ENCODE measurements at places on chromosomes 13 and 19.

GRCh38 chr13:28534210-28534609 is 39.3 kb upstream of the FLT1 start:
- no peak for DNase-seq

DNA sequence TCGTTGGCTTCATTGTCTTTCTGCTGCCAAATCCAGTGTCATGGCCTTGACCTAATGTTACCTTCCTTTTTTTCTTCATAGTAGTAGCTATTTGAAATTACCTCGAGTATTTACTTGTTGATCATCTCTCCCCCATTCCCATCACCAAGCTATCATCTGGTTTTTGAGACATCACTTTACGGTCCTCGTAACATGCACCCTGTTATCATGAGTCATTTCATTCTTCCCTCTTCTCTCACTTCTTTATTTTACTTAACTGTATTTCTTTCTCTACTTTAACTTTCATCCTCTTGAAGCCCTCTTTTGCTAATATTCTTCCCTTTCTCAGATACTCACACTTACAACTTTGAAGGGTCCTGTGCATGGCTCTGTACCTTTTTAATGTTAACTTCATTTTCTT is 31.8 kb downstream of the TPP2 start:
- no peak for DNase-seq

DNA sequence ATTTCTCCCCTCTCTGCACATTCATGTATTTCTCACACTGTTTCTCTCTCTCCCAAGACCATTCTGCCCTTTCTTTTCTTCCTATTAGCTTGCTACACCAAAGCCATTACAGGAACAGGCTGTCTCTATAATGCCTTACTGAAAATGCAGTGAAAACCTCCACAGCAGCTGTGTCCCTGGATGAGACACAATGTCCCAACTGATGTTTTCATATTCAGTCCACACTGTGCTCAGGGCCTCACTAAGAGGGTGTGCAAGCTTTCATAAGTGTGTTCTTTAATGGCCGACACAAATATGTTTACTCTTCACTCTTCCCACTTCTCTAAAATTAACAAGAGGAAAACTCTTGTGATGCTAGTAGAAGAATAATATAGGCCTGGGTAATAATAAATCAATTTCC is 163.4 kb downstream of the KCTD12 start:
- DNase-seq = no peak

- no peak for DNase-seq
These were observed 4.6 kb upstream of the EPS8L1 start for GRCh38 chr19:55071129-55071502.

DNA sequence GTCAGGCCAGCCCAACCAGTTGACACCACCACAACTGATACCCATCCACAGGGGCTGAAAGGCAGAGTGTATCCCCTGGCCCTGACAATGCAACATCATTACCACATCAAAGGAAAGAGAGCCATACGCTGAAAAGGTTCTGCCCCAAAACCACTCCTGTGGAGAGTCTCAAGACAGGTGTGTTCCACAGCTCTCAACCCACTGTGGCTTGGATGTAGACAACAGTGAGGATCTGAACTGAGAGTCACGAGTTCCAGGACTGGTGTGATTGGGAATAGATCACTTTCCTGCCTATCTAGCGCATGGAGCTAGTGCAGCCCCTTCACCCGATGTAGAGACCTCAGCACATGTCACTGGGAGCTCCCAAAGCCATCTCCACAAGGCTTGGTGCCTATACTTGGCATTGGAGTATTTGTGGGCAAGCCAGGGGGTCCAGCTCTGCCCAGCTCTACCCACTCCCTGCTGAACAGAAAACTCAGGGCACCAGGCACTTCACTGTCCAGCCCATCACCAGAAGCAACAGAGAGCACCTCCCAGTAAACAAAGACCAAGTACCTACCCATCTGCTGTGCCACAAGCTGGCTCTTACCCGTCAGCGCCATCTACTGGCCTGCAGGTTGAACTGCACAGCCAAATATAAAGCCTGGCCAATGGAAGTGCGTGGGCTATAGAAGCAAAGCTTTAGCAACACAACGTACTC is 579.5 kb downstream of the UQCRFS1 start:
- peak; percentile 14 for DNase-seq

DNA sequence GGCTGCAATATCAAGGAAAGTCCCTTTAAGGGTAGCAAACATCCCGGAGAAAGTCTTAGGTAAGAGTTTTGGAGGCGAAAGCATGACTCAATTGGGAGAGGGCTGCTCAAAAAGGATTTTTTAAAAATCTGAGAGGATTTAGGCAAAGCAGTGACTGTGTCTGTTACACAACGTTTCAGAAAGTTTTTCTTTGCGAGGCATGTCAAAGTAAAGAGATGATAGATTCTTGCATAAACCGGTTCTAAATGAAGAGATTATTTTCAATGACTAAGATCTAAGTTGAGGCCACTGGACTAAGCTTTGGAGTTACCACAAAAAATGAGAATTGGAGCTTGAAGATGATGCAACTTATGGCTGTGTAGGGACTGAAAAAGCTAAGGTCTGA is 43.7 kb upstream of the ENOX1 start:
- DNase-seq = no peak

- DNase-seq = no peak
These were observed 8.7 kb upstream of the ZNF444 start for GRCh38 chr19:56132316-56132822.
